EH (cell line): ENCODE measurements at places on chromosomes 13 and 19.

DNA sequence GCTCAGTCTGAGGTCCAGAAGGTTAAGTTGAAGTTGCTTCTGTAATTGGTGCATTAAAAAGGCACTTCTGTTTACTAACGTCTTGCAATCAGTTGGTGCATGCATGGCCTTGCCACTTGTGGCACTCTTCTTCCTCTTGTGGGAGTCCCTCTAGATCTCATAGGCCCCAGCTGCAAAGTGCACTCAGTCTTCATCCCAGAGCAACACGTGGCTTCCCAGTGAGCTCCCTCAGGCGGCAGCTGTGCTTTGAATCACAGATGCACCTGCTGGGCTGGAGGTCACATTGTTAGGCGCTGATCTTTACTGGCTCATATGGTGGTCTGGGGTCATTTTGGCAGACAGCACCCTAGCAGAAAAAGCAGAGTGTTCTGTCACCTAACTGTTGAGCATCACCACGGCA is 215.7 kb downstream of the ZNF536 start:
- DNase-seq, result no peak

- peak; percentile 48 for DNase-seq
Measured at GRCh38 chr19:4081441-4082129, 14.9 kb upstream of the ZBTB7A start.

GRCh38 chr13:50779443-50780200 is 63.9 kb downstream of the DLEU7 start:
- no peak for DNase-seq

GRCh38 chr19:43720936-43721335 is 5.1 kb downstream of the IRGC start:
- DNase-seq, result no peak

DNA sequence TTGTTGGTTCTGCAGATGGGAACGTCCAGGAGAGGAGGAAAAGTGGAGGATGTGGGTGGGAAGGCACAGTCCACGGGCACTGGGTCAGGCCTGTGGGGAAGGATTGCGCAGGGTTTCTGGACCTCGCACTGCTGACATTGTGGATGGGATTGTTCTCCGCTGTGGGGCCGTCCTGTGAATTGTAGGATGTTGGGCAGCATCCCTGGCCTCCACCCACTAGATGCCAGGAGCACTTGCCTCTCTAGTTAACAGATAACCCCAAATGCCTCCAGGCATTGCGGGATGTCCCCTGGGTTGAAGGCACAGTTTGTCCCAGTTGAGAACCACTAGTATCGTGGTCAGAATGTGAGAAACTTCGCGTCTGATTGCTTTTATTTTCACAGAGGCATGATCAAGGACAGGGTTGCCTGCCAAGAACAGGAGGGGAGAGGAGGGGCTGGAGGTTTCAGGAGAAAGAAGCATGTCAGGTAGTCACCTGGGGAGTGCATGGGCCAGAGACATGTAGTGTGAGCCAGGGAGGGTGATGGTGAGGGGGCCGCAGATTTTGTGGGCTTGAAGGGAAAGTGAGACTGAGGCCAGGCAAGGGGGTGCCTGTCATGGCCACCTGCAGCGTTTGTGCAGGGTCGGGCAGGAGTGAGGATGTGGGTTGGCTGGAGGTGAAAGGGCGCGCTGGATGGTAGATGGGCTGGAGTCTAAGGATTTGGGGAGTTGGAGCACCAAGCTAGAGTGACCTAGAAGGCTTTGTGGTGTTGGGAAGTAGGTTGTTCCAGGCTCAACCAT is 3.2 kb downstream of the ZNF628 start:
- no peak for DNase-seq

DNA sequence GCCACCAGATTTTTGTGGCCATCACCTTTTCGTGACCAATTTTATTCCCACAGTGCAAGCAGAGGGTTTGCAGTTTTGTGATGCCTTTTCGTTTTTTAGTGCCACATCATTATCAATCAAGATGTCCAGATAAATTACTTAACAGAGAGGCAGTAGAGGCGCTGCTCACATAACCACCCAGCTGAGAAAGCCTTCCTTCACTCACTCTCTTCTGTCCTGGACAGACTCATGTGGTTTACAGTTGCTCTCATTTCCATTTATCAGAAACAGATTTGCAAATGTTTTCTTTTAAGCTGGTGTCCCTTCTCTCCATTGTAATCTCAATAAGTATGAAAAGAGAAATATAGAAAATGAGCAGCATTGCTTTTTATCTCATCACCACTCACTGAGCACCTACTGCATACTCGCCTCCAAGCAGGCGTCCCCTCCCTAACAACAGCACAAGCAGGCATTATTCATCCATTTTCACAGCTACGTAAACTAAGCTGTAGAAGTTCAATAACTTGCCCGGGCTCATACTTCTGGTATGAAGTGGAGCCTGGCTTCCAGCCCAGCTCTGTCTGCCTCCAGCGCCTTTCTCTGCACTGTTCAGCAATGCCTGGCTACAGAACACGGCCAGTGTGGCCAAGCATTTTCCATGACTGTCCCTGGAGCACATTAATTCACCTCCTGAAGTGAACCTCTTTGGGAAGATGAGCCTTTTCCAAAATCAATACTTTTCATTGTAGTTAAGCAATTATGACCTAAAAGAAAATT is 34.6 kb upstream of the KATNAL1 start:
- DNase-seq, result peak; percentile 97
